ENCODE measurements at places on chromosomes 3 and 15.

GRCh38 chr15:85754989-85755388 lies 39.7 kb downstream of the KLHL25 start:
- peak; percentile 36 for DNase-seq

DNA sequence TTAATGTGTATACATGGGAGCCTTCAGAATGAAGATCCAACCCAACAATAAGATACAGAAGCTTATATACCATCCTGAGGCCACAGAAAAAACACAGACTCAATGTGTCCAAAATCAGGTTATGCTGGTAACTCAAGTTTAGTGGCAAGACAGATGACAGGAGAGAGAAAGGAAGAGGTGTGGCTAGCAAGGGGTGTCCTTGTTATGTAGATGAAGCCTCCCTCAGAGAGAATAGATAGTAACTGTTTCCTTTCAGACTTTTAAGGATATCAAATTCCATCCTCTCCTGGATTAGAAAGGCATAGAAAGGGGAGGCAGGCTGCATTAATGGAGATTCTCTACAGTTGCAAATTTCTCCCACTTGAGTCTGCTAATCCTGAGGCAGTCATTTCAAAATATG lies 447.4 kb downstream of the GABRB3 start:
- no peak for DNase-seq

DNA sequence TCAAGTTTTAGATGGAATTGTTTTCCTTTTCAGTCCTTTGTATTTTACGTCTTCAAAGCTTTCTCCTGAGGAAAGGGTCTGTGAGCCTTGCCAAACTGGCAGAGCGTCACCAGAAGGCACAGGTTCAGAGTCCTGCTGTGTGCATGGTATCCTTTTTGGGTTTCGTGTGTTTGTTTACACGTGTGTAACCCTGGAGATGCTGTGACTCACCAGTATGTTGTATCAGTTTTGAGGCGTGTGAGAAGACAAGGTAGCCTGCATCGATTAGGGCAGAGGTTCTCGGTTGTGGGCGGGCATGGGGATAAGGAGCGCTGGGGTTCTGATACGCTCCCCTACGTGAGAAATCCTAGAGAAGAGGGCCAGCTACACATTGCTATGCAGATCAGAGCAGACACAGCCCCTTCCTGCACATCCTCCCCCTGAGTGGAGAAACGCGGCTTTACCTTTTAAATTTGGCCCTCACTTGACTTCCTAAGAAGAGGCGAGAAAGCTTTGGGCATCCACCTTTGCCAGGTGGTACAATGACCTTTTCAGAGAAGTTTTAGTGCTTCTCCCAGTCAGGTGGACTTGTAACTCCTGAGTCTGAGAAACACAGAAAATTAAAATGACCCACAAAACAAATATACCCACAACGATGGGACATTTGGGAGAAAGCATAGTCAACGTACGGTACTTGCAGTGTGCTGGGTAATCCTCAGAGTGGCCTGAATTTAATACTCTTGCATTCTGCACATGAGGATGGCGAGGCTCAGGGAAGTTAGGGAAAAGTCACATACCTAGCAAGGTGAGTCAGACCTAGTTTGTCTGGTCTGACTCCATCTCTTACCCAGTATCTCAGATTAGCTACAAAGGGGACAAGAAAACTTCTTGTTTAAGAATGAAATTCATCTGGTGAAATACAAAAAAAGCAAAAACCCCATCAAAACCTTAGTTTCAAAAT lies 38.1 kb downstream of the TRAK1 start:
- DNase-seq, result no peak

- no peak for DNase-seq
Measured at GRCh38 chr15:64515196-64515595, 54.8 kb downstream of the ZNF609 start.

GRCh38 chr3:183981990-183982644 lies 35.6 kb downstream of the ABCC5 start:
- DNase-seq, result no peak

GRCh38 chr15:60496853-60497252 lies 17.9 kb upstream of the ICE2 start:
- no peak for DNase-seq

DNA sequence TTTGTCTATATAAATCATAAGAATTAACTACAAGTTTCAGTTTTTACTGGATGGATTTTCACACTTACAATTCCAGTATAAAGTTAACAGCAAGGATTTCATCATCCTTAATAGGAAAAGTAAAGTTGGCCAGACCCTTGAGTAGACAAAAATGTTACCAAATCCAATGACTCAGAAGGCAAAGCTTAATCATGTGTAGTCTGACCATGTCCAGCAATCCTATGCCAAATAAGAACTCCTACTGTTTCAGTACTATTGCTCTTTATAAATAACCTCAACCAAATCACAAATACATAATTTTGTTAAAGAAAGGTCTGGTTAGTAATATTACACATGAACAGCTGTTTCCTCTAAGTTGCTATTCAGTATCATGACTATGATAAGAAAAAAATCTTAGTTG lies 35.0 kb downstream of the PLOD2 start:
- no peak for DNase-seq

- DNase-seq, result no peak
Measured at GRCh38 chr3:126083511-126083912, 412 bp downstream of the SLC41A3 start.

DNA sequence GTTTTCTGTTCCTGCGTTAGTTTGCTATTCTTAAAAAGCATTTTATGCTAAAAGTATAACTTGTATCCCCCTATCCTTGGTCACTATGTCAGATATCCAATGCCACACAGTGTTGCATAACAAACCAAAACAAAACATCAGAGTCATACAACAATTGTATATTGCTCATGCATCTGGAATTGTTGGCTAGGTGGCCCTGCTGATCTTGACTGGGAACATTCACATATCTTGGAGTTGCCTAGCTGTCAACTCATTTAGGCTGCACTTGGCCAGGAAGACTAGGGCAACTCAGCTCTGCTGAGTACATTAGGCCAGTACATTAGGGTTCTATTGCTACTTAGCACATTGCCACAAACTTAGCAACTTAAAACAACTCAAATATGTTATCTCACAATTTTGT lies 706.5 kb upstream of the UBE2E2 start:
- no peak for DNase-seq

DNA sequence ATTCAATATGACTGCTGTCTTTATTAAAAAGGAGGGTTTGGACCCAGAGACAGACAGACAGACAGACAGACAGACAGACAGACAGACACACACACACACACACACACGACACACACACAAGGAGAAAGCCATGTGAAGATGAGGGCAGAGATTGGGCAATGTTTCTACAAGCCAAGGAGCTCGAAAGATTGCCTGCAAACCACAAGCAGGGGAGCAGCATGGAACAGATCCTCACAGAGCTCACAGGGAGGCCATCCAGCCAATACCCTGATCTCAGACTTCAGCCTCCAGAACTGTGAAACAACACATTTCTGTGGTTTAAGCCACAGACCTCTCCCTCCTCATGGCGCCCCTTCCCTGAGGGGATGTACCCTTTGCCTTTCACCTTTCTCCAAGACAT lies 35.8 kb upstream of the ABHD2 start:
- DNase-seq, result no peak

- DNase-seq, result no peak
Measured at GRCh38 chr15:51688863-51689262, 7.6 kb downstream of the SCG3 start.

- DNase-seq, result no peak
Measured at GRCh38 chr3:62242831-62243509, 130.4 kb downstream of the FEZF2 start.

DNA sequence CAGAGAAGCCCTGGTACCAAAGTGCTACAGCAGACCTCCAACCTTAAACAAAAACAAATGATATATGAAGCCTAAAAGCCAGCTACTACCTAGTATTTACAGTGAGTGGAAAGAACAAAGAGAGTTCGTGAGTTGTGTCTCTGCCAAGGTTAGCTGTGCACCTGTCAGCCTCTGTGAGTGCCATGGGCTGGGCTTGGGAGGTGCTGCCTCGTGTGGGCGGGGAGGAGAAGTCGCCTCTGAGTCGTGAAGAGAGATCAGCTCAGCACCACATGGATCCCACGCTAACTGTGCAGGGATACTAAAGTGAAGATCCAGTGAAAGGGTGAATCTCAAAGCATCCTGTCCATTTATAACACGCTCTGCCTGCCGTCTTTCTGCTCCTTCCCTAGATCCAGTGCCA lies 101.9 kb downstream of the CHDH start:
- DNase-seq, result no peak

DNA sequence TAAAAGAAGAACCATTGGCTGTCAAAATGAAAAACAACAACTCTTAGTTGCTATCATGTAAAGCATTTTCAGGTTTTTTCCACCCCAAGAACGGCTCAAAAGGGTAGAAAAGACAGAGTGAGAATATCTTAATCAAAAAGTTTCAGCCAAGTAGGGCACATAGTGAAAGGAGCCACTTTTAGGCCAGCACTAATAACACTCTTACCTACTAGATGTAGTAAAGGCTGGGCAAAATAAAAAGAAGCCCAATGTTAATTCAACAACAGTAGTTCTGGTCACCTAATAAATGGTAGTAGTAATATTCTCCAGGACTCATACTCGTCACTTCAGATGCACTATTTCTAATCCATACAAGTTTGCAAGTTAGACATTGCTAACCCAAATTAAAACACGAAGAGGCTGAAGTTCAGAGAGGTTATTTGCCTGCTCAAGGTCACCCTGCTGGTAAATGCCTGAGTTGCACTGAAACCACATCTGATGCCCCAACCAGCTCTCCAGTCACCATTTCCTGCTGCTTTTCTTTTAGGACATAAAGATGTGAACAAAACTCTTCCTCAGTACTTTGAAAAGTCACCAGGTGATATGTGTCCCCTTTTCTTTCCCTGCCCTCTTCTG lies 7.5 kb downstream of the GOLIM4 start:
- DNase-seq, result no peak

DNA sequence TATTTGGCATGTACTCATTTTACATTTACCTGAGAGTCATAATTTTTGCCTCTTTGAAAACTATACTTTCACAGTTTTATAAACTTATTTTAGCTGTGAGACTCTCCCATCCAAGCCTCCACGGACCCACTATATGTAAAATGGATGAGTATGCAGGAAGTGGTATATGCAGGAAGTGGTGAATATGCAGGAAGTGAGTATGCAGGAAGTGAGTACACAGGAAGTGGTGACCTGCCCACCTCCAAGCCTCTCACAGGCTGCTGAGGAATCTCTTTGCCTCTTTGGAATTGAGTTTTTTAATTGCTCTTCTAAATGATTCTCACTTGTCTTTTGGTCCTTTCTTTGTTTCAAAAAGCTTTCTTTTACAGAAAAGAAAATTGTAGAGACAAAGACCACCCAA lies 85.2 kb downstream of the KBTBD8 start:
- no peak for DNase-seq

GRCh38 chr3:129001806-129002572 lies 885 bp downstream of the EFCC1 start:
- peak; percentile 64 for DNase-seq

DNA sequence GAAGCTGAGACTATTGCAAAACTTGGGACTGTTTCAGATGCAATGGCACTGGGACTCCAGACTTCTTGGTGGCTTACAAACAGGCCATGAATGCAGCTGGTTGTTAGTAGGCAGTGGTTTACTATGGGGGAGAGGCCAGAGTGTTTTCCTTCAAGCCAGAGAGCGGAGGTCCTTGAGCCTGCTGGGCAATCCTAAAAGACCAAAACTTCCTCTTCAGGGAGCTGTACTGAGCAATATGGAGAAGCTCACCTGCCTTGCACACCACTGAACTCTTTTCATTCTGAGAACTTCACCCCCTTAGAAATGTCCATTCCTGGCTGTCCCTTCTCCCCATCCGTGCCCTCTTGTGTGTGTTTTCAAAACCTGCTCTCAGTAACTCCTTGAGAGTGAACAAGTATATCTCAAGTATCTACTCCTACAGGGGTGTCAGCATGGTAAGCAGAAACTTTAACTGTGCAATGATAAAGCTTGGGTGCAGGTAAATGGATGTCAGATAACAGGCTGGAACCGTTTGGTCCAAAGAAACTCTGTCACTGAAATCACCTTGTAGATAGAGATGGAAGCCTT lies 213.9 kb downstream of the CLSTN2 start:
- DNase-seq, result no peak

GRCh38 chr3:112900113-112900512 lies 53.4 kb upstream of the CD200R1L start:
- no peak for DNase-seq

- no peak for DNase-seq
Measured at GRCh38 chr15:78507831-78508160, 419 bp downstream of the HYKK start.

GRCh38 chr3:68793759-68794701 lies 138.3 kb downstream of the TAFA4 start:
- DNase-seq, result no peak

DNA sequence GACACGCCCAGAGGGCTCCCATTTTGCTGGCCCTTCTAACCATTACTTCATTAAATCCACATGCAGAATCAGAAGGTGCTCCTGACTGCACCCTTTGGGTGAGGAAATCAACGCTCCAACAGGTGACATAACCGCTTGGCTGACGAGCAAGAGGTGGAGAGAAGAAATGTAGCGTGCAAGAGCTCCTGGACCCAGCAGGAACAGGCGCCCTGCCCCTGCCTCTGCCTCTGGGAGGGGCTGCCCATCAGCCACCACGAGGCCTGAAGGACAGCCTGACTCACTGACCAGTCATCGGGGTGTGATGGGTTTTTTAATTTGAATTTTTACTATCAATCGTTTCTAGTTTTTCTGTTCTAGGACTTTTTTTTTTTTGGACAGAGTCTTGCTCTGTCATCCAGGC lies 218.2 kb downstream of the ADAMTS17 start:
- DNase-seq, result no peak

GRCh38 chr3:193761969-193762368 lies 169.0 kb downstream of the OPA1 start:
- no peak for DNase-seq

- no peak for DNase-seq
Measured at GRCh38 chr3:187256051-187256616, 35.4 kb downstream of the MASP1 start.

GRCh38 chr3:54671511-54671910 lies 256.3 kb downstream of the LRTM1 start:
- no peak for DNase-seq

GRCh38 chr3:43176666-43177065 lies 70.8 kb upstream of the POMGNT2 start:
- DNase-seq, result no peak

- no peak for DNase-seq
Measured at GRCh38 chr3:38371541-38372213, 25.1 kb downstream of the XYLB start.

GRCh38 chr3:152549263-152549662 lies 280.5 kb downstream of the MBNL1 start:
- DNase-seq, result no peak
